Fibroblast of villous mesenchyme (primary cell): ENCODE measurements at places on chromosomes 5 and 9. TPM values are rescaled to one million over a fixed set of nuclear protein-coding genes. Genes with fewer than 3 reads are reported as not detected.

GRCh38 chr9:33294670-33295432 lies 4.5 kb downstream of the NFX1 start:
- no peak for DNase-seq

DNA sequence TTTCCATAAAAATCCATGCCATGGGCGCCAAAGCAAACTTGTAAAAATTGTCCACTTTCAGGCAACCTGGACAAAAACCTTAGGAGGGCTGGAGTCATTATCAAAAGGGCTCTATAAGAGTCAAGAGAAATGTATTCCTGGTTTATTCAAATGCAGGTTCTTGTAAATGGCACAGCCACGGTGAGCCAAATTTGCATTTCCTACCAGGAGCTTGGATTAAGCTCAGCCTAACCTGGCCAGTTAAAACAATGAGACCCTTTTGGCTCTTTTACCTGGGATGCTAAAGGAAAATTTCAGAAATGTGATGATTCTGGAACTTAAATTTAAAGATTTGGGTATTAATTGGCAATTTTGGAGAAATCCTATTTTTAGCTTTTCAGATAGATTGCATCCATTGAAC lies 8.9 kb upstream of the ZNF474 start:
- DNase-seq: no peak

DNA sequence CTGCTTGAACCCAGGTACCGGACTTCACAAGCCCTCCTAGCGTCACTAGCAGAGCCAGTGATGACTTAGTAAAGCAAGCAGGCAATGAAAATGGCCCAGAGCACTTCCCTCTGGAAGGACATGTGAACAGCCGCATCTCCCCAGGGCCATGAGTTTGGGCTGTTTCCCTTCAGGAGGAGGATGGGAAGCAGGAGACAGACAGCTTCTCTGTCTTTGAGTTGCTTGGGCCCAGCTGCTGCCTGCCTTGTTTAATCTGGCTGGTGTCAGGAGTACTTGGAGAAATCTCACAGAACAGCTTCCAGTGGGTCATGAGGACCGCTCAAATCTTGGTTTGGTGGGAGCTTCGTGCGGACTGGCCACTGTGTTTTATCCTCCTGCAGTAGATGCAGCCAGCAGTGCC lies 25.4 kb upstream of the WWC1 start:
- no peak for DNase-seq

The C1QTNF3 gene
- 0.86 and 1.9 TPM in 2 replicates for total RNA-seq

The GLRA1 gene
- not detected in 2 replicates for total RNA-seq

The BTNL9 gene
- not detected in 2 replicates for total RNA-seq
